ENCODE measurements at places on chromosomes 2 and 18.
A peak's percentile ranks its signal among the peaks of the same experiment; 100 is the strongest.

DNA sequence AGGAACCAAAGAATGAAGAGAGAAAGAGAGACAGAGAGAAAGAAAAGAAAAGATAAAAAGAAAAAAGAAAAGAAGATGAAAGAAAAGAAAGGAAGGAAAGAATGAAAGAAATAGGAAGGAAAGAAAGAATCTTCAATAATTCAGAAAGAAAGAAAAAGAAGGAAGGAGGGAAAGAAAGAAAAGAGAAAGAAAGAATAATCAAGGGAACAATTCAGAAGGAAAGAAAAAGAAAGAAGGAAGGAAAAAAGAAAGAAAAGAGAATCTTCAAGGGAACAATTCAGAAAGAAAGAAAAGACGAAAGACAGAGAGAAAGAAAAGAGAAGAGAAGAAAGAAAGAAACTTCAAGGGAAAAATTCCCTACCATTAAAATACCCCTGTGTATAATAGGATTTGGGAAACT lies 5.6 kb upstream of the KCTD1 start:
- no peak for DNase-seq

DNA sequence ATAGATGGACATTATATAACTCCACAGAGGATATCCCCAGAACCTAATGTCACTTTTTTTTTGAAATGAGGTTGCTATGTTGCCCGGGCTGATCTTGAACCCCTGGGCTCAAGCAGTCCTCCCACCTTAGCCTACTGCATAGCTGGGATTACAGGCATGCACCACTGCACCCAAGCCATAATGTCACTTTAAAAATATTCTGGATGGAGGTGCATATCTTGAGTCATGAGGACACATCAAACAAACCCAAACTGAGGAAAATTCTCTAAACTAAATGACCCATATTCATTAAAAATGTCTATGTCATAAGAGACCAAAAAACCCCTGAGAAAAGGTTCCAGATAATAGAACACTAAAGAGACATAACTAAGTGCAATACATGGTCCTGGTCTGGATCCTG lies 36.3 kb downstream of the OSGEPL1 start:
- DNase-seq = no peak

GRCh38 chr2:238865015-238865719 lies 17.3 kb downstream of the TWIST2 start:
- no peak for DNase-seq

DNA sequence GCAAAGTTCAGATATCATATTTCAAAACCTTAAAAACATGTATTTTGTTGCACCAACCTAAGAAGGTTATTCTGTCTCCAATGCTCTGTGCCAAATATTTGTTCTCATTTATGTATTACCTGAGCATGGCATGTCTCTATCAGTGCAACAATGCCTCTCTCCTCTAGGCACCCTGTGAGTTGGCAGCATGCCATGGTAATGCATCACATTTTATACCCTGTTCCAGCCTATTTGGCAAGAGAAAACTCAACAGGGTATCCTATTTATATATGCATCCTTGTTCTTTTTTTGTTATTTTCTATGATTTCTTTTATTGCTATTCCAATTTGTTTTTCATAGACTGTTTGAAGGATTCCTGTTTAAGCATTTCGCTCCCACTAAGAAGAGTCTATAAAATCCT lies 126.3 kb upstream of the NRXN1 start:
- DNase-seq = peak; percentile 3

DNA sequence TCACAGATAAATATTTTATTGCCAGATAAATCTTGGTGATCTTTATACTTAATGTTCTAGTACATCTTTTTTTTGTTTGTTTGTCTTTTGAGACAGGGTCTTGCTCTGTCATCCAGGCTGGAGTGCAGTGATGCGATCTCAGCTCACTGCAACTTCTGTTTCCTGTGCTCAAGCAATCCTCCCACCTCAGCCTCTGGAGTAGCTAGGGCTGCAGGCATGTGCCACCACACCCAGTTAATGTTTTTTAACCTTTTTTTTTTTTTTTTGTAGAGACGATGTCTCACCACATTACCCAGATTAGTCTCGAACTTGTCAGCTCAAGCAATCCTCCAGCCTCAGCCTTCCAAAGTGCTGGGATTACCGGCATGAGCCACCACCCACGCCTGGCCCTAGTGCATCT lies 9.1 kb upstream of the C1GALT1C1L start:
- DNase-seq = no peak

DNA sequence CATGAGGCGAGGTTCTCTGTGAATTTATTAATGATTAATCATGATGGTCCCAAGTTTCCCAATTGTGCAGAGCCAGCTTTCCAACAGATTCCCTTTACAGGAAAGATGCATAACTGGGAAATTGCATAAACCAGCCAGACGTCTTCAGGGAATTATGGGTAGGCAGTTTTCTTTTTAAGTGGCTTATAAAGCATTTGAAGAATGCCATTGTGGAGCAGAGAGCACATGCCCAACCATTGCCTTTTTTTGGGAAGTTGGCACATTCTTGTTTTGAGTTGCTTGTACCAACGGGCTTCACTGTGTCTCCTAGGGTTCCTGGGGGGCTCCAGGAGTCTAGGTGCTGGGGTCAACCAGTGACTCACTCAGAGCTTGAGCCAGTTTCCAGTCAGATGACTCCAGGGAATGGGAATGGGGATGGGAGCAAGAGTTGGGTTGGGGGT lies 231.7 kb upstream of the FOSL2 start:
- DNase-seq = no peak

DNA sequence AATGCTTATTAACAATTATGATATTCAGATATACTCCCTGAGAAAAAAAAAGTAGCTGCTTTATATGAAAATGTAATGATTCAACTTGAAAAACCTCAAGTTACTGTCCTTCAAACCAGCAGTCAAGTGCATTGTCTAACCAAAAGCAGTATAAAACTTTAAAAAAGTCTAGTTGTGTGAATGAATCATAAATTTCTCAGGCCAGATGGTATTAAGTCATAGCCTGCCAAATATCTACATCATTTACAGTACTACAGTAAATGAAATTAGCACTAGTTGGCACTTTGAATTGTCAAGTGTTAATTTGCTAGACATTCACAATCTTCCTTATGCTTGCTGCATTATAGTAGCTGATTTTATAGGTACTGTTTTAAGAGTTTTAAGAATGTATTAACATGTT lies 85.9 kb downstream of the CBLN2 start:
- no peak for DNase-seq

DNA sequence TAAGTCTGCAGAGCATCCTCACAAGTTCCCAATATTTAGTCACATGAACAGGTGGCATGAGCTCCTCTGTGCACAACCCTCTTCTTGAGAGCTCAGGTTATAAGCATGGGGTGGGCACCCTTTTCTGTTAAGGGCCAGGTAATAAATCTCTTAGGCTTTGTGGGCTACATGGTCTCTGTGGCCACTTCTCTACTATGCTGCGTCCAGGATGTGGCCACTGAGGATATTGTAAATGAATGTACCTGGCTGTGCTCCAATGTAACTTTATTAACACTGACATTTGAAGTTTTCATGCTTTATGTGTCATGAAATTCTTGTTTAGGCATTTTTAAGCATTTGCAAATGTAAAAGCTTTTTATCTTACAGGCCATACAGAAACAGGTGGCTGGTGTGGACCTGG lies 116.8 kb upstream of the ST6GAL2 start:
- DNase-seq = no peak

DNA sequence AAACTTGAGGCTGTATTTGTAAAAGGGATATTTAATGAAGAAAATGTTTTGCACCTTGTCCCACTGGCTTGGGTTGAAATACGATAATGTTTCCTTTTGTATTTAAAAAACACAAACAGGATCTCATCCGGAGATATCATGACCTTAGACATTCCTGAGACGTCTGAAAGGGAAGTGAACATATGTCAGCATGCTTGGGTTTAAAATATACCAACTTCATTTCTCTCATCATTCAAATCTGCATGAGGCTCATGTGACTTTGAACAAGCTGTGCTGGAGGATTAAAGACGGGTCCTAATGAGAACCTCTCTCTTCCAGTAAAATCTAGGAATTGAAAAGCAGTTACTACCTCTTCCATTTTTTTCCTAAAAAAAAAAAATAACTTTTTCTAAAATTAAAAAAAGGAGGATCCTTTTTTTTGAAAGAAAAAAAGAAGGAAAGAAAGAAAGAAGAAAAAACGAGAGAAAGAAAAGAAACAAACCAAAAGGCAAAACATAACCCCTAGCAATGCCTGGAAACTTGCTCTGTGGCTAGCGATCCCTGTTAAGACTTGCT lies 106.8 kb upstream of the ZFP36L2 start:
- no peak for DNase-seq

DNA sequence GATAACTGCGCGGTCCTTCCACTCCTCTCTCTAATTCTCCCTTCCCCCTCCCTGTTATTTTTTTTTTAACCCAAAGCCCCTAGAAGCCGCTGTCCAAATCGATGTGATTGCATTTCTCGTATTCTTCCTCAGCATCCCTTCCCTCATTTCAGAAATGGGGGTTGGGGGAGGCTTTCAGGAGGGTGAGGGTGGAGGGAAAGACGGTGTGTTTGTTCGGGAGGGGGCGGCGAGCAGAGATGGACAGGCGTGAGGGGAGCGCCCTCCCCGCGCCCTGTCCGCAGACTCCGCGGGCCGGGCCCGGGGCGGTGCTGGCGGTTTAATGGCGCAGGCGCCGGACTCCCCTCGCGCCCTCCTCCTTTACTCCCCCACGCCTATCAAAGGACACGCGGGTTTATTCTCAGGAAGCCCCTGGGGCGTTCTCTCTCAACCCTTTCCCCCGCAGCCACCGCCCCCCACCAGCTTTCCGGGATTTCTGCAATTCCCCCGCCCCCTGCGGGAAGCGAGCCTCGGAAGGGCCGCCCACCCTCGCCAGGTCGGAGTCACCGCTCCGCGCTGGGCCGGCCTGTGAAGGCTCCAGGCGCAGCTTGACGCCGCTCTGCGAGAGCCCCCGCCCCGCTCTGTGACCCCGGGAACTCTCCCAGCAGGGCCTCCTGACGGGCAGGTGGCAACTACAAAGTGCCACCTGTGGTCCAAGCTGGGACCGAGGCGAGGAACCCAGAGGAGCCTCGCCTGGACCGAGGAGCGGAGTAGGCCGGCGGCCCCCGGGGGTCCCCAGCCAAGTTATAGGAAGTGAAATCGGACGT lies 981 bp downstream of the ST8SIA3 start:
- DNase-seq = no peak

GRCh38 chr18:13183359-13183758 lies 35.2 kb upstream of the LDLRAD4 start:
- no peak for DNase-seq

DNA sequence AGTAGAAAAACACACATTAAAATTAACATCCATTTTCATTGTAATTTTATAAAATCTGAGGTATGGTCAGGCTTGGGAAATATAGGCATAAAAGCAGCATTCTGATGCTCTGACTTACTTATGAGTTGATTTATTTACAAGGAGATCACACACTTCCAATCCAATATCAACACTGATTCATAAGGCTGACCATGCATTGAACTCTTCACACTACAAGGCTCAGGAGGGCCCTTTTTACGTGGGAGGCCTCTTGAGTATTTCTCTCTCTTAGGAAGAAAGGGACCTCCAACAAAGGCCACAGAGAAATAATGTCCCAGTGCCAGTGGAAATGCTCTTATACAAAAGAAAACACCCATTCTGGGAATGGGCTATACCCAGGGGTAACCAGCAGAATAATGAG lies 222.8 kb downstream of the NAPG start:
- no peak for DNase-seq

DNA sequence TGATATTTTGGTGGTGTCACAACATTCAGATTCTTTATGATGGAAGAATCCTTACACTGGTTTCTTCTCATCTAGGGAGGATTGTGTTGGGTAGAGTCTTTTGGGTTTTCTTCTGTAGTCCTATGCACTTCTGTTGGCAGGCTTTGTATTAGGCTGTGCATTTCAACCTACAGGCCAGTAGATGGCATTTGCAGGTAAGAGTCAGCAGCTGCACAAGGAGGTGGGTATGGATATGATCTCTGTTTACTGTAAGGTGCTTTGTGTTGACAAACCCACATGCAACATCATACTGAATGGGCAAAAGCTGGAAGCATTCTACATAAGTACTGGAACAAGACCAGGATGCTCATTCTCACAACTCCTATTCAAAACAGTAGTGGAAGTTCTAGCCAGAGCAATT lies 656.8 kb downstream of the METTL4 start:
- no peak for DNase-seq

DNA sequence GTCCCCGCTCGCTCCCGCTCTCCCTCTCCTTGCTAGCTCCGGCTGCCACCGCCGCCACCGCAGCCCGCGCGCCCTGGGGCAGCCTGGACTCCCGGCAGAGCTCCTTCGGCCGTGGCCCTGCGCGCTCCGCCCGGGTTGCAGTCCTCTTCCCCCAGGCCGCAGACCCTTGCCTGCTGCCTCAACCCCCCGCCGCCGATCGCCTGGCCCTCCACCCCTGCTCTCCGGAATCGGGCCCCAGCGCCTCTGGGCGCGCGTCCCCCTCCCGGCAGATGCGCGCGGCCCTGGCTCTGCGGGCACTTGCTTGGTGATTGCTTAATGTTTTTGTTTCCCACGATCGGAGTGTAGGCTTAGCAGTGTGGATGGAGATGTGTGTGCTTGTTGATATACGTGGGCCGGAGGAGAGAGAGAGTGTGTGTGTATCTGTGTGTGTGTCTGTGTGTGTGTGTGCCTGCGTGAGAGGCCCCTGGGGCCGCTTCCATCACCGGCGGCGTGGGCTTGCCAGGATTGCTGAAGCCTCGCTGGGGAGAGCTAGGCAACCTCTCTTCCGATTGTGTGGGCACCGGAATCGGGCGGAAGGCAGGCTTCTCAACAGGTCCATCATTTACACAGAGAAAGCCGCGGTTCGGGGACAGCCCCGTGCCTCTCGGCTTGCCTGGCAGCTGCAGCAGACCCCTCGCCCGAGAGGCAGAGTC lies 877 bp downstream of the INHBB start:
- DNase-seq = no peak

Data from DMS 273 treated with DMSO at 0.1 percent for 48 hours (cell line).